ENCODE measurements at places on chromosomes 5 and 9.

- DNase-seq, result no peak
These were observed 27.7 kb upstream of the SCGB3A1 start for GRCh38 chr5:180618829-180619562.

DNA sequence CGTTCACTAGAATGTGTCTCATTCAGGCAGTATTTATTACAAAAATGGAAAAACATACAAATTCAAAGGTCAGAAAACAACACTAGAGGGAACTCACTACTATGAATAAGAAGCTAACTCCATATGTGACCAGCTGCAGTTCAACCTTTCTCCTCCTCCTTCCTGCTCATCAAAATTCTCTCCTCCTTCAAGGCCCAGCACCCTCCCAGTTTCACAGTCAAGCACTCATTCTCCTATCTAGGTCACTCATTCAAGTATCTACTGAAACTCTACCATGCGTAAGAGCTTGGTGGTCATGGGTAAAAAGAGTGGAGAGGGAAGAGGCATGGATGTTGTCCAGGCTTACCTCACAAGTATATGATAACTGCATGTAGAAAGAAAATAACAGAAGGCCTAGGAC lies 27.7 kb downstream of the ECPAS start:
- no peak for DNase-seq

DNA sequence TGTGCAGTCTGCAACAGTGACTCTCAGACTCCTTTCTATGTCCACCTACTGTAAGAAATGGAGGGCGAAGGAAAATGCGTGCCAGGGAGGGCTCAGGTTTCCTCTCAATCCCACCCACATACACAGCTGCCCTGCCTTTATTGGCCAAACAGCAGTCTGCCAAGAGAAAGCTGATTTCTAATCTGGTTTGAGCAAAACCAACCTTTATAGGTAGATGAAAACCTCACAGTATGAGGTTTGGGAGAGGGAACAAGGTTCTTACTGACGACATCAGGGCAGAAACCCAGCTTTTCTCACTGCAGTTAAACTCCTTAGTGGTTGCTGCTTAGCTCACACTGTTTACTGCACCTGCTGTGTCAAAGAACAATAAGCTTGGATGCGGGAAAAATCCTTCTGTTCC lies 152.3 kb upstream of the KLF9 start:
- no peak for DNase-seq

GRCh38 chr9:7376833-7377232 lies 422.7 kb downstream of the DMAC1 start:
- DNase-seq, result no peak

GRCh38 chr9:84325347-84325973 lies 15.1 kb downstream of the SLC28A3 start:
- no peak for DNase-seq

DNA sequence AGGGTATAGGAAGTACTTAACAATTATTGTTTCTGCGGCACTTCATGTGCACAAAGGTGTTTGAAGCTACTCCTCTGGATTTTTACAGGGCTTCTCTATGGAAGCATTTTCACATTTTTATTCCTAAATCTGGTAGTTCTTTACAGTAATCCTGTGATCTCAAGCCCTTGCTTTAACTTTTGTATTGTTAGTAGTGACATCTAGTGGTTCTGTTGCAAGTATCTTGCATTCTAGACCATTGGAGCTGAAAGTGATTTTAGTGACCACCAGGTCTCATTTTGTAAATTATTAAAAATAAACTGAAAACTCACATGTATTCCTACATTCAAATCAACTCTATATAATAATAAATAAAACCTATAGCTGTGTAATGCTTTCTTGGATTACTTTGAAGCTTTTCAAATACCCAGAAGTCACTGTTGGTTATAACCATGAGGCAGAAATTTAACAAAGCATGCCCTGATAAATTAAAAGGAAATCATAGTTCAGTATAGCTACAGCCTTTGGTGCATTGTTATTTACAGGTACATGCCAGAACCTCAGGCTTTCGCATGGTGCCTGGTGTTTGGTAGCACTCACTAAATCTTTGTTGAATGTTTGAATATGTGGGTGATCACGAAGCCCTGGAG lies 18.9 kb downstream of the RPS23 start:
- no peak for DNase-seq

DNA sequence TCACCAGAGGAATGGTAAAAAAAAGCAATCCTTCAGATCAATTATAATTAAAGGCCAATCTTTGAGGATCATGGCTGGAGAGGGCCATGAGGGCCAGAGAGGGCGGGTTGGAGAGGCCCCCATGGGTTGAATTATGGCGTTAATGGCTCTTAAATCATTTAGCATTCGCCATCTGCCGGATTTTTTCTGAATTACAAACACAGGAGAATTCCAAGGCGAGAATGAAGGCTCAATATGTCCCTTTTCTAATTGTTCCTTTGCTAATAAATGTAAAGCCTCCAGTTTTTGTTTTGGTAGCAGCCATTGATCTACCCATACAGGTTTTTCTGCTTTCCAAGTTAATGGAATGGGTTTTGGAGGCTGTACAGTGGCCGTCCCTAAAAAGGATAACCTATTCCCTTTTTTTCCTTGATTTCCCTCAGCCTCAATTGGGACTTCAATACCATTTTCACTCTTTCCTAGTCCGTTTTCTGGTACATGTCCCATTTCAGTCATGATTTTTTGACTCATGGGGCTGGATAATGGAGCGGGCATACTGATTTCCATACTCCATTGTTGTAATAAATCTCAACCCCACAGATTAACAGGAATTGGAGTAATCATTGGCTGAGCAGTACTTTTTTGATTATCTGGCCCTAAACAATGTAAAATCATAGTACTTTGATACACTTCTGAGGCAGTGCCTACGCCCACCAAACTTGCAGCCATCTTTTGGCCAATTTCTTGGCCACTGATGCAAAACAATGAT lies 6.7 kb upstream of the TMEM141 start:
- no peak for DNase-seq

DNA sequence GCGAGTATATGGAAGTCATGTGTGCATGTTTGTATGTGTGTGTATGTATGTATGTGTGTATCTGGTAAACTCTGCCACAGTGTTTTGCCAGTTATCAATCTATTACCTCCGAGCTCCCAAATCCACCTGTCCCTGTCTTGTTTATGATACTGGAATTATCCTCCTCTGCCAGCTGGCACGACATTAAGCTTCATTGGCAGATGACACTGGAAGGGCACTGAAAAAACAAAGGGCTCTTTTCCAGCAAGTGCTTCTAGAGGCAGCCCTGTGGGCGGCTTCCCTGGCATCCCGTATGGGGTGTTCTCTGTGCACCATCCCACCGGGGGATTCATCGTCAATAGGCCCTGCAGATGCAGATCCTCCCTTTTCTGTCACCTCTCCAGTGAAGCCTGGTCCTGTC lies 221.5 kb downstream of the MSX2 start:
- DNase-seq, result no peak

All from sciatic nerve (tissue), 2 donors.